ENCODE measurements at places on chromosomes 5 and 9.

DNA sequence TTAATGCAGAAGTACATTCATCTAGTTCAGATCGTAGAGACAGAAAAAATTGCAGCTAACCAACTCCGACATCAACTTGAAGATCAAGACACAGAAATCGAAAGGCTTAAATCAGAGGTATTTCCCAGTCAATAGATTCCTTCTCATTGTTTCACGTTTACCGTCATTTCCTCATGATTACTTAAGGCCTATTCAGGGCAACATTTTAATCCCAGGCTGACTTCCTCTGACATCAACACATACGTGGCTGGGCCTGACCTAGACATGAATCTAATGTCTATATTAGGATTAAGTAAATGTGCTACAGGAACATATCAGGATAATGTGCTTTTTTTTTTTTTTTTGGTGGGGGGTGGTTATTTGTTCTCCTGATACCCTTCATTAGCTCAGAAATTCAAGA is 107.9 kb downstream of the RASGRF2 start:
- DNase-seq = no peak

DNA sequence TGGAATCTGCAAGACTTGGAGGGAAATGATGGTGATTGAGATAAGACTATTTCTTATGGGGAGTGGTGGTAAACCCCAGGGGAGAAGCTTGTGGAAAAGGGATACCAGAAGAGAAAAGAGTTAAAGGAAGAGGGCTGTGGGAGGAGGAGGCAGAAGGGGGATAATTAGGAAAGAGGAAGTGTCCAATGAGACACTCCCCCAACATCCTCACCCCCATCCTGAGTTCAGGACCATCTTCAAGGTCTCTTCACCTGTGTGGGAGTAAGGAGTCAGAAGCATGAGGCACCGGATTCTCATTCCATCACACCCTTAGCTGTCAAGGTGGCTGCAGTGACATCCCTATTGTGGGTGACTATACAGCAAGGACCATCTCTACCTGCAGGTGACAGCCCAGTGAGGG is 106.6 kb upstream of the POC5 start:
- no peak for DNase-seq

DNA sequence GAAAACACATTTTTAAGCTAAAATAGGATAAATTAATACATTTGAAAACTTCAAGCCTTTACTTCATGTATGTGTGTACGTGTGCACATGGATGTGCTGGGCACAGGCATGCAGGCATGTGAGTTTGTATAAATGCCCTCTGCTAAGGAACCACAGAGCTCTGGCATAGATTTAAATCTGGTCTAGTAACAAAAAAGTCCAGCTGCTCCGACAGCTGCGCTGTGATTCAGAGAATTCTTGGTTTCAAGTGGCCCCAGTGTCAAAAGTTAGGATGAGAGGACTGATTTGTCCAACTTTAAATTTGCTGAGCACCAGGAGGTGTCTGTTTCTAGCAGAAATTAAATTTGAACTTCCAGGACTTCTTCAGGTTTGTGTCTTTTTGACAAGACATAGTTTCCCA is 203.7 kb upstream of the TUT7 start:
- DNase-seq = no peak

DNA sequence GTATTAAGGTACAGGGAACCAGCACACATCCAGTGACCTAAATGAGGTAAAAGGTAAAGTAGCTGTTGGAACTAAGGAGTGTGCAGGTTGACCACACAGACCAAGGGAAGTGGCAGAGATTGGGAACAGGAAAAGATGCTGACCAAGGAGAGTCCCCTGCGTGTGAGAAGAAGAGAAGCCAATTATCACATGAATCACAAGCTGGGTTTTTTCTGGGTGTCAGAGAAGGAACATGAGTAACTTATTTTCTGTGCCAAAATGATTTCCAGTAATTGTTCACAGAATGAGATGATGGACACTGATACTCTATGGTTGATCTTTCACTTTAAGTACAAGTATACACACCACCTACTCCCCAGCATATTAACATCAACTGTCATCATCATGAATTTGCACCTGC is 130.7 kb upstream of the ACO1 start:
- no peak for DNase-seq

GRCh38 chr5:142779163-142779840 is 9.1 kb downstream of the ARHGAP26 start:
- no peak for DNase-seq

DNA sequence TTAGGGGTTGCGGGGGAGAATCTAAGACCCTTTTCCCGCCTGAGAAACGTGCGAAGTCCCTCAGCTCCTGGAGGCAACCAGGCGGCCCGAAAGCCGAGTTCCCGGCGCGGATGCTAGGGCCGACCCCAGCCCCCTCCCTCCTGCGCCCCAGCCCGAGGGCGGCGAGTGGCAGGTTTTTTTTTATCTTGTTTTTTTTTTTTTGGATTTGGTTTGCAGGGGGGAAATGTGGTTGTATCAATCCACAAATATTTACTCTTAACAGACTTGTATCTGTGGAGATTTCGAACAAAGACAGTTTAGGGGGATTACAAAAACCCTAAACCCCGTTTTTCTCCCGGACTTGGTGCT is 10.7 kb downstream of the LMX1B start:
- no peak for DNase-seq

Data from SIG-M5 (cell line).